ENCODE measurements at places on chromosomes 1 and 21. TPM values are rescaled to one million over a fixed set of nuclear protein-coding genes. Genes with fewer than 3 reads are reported as not detected.

NUF2 gene
- total RNA-seq, result 35.6 TPM

FLAD1 gene
- total RNA-seq, result 84.0 TPM

CRP gene
- not detected for total RNA-seq

SLC6A9 gene
- total RNA-seq, result 15.7 TPM

CLEC20A gene
- not detected for total RNA-seq

USH2A gene
- total RNA-seq, result not detected

ZNF593OS gene
- not detected for total RNA-seq

SELENBP1 gene
- 29.8 TPM for total RNA-seq

DNA sequence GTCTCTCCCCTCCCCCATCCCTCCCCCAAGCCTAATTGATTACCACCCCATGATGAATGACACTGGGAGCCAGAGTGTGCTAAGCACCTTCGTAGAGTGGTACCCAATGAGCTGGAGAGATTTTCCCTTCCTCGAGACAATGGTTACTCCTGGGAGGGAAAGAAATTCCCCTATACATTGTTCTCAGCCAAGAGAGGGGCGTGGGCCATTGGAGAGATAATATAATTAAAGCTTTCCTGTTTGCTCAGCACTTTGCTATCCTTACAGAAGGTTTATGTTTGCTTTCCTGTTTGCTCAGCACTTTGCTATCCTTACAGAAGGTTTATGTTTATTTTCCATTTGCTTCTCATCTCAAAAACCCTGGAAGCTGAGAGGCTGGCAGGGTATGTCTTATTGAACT is 126.1 kb upstream of the KLHDC7A start:
- DNase-seq, result no peak

DNA sequence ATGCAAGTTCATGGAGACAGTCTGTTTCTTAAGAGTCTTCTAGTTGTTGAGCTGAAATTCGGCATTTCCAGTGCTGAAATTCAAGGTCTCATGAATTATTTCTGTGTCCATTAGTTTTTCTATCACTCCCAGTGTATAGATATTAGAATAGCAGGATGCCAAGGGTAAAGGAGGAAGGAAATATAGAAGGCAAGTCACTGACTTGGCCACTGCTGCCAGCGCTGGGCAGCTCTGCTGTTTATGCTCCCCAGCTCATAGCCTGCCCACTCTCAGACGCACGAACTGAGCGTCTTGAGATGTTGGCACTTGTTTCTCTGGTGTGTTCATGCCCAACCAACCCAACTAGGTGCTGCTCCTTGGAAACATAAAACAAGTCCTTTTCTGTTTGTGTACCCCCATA is 110.1 kb downstream of the SLC45A1 start:
- DNase-seq, result no peak

DNA sequence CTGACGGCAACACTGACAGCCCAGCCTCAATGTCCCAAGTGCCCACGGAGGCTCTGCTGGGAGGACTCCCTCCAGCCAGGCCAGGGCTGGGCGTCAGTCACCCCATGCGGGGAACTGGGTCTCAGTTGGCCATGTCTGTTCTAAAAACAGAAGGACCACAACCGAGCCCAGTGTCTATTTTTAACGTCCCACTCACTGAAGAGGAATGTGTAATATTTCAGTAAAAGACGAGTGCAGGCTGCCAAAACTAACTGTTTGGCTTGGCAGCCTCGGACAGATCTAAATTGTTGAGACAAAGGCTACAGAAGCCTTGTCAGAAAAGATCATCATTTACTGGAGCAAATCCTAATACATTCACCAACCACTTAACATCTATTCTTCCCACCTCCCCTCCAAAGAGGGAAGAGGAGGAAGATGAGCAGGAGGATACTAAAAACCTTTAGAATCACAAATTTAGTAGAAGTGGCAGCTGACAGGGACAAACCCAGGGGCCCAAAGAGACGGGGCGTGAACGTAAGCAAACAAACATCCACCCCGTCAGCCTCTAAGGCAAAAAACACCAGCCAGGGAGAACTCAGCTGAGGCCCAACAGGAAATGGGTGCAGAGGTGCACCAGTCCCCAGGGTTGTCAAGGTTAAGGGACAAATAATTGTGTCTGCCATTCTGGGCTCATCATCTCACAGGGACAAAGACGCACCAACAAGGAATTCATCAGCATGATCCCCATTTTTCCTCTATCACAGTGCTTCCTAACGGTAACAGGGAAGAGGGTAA is 18.7 kb downstream of the C1orf198 start:
- DNase-seq, result peak; percentile 92

GRCh38 chr1:84069236-84069845 is 70.4 kb upstream of the TTLL7 start:
- DNase-seq, result peak; percentile 44

GRCh38 chr1:235375919-235376605 is 8.8 kb downstream of the TBCE start:
- DNase-seq, result no peak

GRCh38 chr1:76547916-76548315 is 319.4 kb upstream of the ST6GALNAC5 start:
- no peak for DNase-seq

- no peak for DNase-seq
Measured at GRCh38 chr1:23798662-23799142, 1.9 kb downstream of the GALE start.

DNA sequence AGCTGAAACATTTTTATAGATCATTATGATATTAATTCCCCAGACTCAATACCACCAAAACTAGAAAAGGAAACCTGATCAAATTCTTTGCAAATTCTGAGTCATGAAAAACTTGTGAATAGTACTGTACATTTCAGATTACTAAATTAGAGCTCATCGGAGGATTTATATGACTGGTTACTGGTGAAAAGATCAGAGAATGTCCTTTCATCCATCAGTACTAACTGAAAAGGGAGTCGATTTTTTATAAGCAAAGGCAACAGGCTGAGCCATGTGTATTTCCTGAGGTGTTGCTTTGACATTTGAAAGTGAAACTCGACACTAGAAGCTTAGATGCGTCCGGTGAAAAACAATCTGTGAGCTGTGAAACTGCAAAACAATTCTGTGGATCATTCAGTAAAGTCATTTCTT is 155.7 kb downstream of the TNFSF18 start:
- peak; percentile 54 for DNase-seq

DNA sequence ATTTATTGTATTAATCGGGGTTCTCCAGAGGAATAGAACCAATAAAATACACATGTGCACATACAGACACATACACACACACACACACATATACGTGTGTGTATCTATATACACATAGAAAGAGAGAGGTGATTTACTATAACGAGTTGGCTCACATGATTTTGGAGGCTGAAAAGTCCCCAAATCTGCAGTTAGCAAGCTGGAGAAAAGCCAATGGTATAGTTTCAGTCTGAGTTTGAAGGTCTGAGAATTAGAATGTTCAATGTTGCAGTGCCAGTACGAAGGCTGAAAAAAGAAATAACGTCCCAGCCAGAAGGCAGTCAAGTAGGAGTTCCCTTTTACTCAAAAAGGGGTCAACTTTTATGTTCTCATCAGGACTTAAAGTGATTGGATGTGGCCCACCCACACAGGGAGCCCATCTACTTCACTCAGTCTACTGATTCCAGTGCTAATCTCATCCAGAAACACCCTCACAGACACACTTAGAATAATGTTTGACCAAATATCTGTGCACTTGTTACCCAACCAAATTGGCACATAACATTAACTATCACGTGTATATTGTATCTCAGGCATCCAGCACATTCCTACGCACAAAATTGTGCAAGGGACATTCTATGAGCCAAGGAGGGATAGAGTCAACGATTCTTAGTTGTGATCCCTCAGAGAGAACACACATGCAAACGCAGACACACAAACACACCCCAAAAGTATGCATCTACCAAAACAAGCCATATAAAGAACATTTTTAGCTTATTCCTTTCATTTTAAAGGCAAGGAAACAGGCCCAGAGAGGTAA is 195.5 kb upstream of the DUSP10 start:
- DNase-seq, result no peak

DNA sequence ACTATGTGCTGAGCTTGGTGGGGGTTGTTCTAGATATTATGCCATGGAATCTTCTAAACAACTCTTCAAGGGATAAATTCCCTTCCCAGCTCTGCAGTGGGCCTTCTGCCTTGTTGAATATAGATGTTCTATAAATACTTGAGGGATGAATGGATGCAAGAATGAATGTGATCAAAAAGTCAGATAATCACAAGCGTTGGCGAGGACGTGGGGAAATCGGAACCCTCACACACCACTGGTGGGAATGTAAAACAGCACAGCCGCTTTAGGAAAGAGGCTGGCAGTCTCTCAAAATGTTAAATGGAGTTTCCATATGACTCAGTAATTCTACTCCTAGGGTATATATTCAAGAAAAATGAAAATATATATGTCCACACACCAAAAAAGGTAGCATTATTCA is 19.0 kb downstream of the SDC3 start:
- no peak for DNase-seq

DNA sequence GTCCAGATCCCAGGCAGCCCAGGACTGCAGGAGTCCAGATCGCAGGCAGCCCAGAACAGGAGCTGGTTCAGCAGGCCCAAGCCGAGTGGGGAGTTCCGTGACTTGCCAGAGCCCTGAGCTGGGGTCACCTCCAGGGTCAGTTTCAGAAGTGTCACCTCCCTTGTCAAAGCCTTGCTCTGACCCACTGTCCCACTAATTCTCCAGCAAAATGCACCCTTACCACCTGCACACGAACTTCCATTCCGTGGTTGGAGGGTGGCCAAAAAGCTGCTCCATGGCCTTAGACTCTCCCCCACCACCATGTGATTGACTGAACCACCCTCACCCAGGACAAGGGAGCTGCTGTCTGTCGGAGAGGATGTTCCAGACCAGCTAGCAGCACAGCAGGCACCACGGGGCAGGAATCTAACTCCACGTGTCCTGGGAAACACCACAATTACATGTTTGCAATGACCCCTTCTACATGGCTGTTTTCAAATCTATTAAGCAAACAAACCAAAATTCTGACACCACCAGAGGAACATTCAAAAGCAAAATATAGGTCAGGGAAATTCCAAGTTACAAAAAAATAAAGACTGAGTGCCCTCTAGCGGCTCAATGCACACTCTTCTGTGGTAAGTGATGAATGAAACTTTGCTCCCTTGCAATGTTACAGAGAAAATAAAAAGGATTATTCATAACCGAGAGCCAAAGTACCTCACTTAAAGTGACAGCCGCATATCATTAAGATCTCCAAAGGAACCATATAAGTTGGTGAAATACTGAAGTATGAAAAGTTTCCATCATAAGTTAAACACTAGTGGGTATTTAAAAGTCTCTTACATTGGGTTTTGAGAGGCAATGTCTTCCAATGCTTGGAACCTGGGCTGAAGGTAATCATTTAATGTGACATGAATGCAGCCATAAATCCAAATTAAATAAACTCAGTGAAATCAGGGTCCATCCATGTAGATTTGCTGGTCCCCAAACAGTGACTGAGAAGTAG is 76.3 kb downstream of the NPHP4 start:
- peak; percentile 69 for DNase-seq

DNA sequence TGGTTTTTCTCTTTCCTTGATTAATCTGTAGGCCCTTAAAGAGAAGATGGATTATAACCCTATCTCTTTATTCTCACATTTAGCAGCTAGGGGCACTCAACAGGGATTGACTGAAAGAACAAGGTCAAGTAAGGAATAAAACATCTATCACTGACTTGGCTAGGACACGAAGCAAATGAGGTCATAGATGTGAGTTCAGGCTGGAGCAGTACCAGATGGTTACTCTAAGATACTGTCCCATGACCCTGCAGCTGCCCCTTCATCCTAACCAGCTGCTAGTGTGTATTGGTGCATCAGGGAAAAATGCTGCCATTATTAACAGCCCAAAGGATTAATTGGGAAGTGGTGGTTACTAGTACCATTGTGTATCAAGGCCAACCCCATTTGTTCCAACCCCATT is 221.9 kb downstream of the CTH start:
- DNase-seq, result no peak

DNA sequence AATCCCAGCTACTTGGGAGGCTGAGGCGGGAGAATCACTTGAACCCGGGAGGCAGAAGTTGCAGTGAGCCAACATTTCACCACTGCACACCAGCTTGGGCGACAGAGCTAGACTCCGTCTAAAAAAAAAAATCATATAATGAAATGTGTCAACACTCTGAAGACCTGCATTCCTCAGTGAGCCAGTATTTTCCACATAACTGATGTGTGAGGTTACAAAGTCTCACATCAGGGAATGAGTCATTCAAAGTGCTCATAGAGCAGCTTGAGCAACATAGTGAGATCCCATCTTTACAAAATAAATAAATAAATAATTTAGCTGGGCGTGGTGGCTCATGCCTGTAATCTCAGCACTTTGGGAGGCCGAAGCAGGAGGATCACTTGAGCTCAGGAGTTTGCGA is 65.5 kb downstream of the CASZ1 start:
- peak; percentile 78 for DNase-seq

DNA sequence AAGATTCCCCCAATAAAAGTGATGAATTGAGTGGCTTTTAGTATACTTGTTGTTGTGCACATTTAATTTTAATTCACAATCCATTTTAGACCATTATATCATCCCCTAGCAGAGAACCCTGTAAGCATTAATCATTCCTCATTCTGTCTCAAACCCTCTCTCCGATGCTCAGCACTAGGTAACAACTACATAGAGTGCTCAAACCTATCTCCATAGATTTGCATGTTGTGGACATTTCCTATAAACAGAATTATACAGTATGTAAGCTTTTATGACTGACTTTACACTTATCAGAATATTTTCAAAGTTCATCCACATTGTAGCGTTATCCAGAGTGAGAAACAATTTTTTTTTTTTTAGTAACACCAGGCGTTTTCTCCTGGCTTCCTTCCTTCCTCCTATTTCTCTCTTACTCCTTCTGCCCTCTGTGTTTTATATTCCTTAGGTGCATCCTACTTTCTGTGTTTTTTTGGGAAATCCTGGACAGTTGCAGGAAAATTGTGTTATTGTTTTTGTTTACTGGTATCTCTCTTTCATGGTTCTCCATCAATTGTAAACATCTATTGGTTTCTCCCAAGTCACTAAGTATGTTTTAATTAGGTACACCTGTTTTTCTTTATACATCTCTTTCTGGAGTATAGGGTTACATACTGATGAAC is 1528.0 kb upstream of the TPTE start:
- DNase-seq, result peak; percentile 4

DNA sequence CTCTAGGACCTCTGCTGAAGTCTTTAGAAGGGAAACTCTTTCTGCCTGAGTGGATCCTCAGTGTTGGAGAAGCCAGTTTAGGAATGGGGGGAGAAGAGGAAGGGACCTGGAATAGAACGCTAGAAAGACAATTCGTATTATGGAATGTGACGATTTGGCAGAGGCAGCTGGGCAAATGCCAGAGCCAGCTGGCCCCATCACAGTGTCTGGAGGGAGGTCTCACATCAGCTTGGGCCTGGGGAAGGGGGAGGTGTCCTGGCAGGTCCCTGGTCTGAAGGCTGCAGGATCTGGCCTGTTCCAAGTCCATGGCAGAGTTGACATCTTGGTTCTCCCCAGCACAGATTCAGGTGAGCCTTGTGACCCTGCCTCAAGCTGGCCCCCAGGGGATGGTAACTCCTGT is 11.3 kb downstream of the TMCC2 start:
- no peak for DNase-seq

- DNase-seq, result peak; percentile 38
Measured at GRCh38 chr1:8283058-8283884, 34.6 kb upstream of the SLC45A1 start.

- DNase-seq, result peak; percentile 56
Measured at GRCh38 chr21:17818186-17819113, 706 bp downstream of the C21orf91 start.
